Upper lobe of left lung (tissue), 6 donors: ENCODE measurements at places on chromosomes 2 and 18. TPM values are rescaled to one million over a fixed set of nuclear protein-coding genes. Genes with fewer than 3 reads are reported as not detected.

DNA sequence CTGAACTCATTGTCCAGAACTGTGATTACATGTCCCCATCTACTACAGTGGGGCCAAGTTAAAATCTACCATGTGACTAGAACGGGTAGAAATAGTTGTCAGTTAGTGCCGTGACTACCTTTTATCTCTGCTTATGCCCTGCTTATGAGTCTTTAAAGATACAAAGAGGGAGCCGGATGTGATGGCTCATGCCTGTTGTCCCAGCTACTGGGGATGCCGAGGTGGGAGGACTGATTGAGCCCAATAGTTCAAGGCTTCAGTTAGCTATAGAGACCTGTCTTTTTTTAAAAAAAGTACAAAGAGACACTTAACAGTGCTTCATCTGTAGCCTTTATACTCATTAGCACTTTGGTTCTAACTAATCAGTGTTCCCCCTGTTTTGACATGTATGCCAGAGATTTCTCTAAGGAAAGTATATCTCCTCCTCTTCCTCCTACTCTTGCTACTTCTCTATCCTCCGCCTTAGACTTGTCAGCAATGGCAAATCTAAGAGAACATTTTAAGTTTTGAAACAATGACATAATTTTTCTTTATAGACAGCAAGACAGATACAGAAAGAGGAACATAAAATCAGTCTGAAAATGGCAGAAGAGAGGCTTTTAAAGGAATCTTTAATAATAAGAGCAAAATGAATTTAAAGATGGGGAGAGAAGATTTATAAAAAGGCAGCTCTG lies 45.0 kb downstream of the NBEAL1 start:
- no peak for DNase-seq

Gene C2orf80
- not detected for total RNA-seq

GRCh38 chr2:62455957-62456692 lies 49.9 kb downstream of the TMEM17 start:
- no peak for DNase-seq

DNA sequence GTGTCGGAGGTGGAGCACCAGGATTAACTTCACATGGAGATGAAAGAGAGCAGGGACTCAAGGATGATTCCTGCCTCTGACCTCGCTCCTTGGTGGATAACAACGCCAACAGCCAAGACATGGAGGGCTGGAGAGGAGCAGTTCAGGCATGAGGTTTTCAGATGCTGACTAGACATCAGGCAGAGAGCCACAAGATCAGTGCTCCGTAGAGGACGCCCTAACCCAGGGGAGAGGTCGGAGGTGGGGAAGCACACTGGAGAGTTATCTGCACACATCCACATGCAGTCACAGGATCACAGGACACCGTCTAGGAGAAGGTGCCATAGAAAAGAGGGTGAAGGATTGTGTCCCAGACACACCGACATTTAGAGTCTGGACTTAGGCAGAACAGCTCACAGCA lies 344.3 kb downstream of the EIPR1 start:
- no peak for DNase-seq
